ENCODE measurements at places on chromosomes 2 and 18. TPM values are rescaled to one million over a fixed set of nuclear protein-coding genes. Genes with fewer than 3 reads are reported as not detected.

Gene RAB10
- total RNA-seq: 271 TPM

Gene RBM44
- total RNA-seq: 0.33 TPM

Gene COL4A4
- total RNA-seq: 1.0 TPM

Gene ALPP
- 0.56 TPM for total RNA-seq

Gene SULT1C2
- total RNA-seq: 0.83 TPM

Gene FBXO48
- 0.49 TPM for total RNA-seq

Gene IL1R2
- 0.93 TPM for total RNA-seq

Gene SERPINB2
- not detected for total RNA-seq

Gene LCT
- total RNA-seq: 0.03 TPM

Gene UGT1A5
- total RNA-seq: not detected

Gene OTX1
- 4.6 TPM for total RNA-seq

Gene CTAGE1
- total RNA-seq: not detected

Gene CBLN2
- 0.07 TPM for total RNA-seq

Gene CCDC141
- total RNA-seq: not detected

Gene MAPRE3
- total RNA-seq: 12.3 TPM

Gene TPGS2
- total RNA-seq: 92.7 TPM

Gene HRH4
- total RNA-seq: 0.02 TPM

Gene BCL2
- total RNA-seq: 0.73 TPM

Gene ICA1L
- total RNA-seq: 2.1 TPM

Gene SERPINB3
- not detected for total RNA-seq

Gene CFC1
- total RNA-seq: not detected

Gene RAB6D
- total RNA-seq: not detected

Gene FSHR
- 0.07 TPM for total RNA-seq

Gene CNRIP1
- total RNA-seq: 3.2 TPM

Gene BOLL
- not detected for total RNA-seq

Gene FOSL2
- 39.0 TPM for total RNA-seq

Gene MC2R
- total RNA-seq: not detected

Gene VWC2L
- total RNA-seq: not detected

Gene GPR39
- 9.9 TPM for total RNA-seq

Gene KLF11
- 6.7 TPM for total RNA-seq

Gene HOXD11
- 7.8 TPM for total RNA-seq

Gene PLCL1
- total RNA-seq: not detected

Gene GPR155
- total RNA-seq: 0.72 TPM

Gene FASTKD2
- 39.4 TPM for total RNA-seq

Gene MYCN
- not detected for total RNA-seq

Gene ALPG
- 0.22 TPM for total RNA-seq

Gene CNDP1
- total RNA-seq: not detected

Gene MSH2
- 54.5 TPM for total RNA-seq

Gene FTCDNL1
- 1.8 TPM for total RNA-seq

Gene SGPP2
- total RNA-seq: 0.33 TPM

Gene PROM2
- not detected for total RNA-seq

Gene CXCR4
- total RNA-seq: 0.65 TPM

Gene FOXI3
- total RNA-seq: not detected

Gene CKAP2L
- total RNA-seq: 14.2 TPM

Gene ASTL
- total RNA-seq: not detected

Gene CLEC4F
- total RNA-seq: not detected

Gene RAB11FIP5
- 38.7 TPM for total RNA-seq

Gene ITGB6
- 1.0 TPM for total RNA-seq

Gene REEP1
- 0.62 TPM for total RNA-seq

Gene CNTNAP5
- not detected for total RNA-seq

Gene ALK
- not detected for total RNA-seq

Gene C2orf80
- total RNA-seq: not detected

Gene FAM110C
- total RNA-seq: 0.06 TPM

Gene CCDC121
- total RNA-seq: 2.4 TPM

Gene CD8B2
- not detected for total RNA-seq

Gene ZC3H8
- 17.3 TPM for total RNA-seq

Gene MARCO
- 0.23 TPM for total RNA-seq

Gene FIGN
- total RNA-seq: 1.7 TPM
